Stimulated activated naive CD4-positive, alpha-beta T cell (primary cell): ENCODE measurements at places on chromosomes 1 and 21.

- no peak for DNase-seq
These were observed 51.3 kb downstream of the MAST2 start for GRCh38 chr1:45854724-45855123.

GRCh38 chr21:34593423-34593822 lies 21.5 kb downstream of the RCAN1 start:
- DNase-seq = no peak

- DNase-seq = no peak
These were observed 12.5 kb upstream of the REN start for GRCh38 chr1:204178487-204179281.

DNA sequence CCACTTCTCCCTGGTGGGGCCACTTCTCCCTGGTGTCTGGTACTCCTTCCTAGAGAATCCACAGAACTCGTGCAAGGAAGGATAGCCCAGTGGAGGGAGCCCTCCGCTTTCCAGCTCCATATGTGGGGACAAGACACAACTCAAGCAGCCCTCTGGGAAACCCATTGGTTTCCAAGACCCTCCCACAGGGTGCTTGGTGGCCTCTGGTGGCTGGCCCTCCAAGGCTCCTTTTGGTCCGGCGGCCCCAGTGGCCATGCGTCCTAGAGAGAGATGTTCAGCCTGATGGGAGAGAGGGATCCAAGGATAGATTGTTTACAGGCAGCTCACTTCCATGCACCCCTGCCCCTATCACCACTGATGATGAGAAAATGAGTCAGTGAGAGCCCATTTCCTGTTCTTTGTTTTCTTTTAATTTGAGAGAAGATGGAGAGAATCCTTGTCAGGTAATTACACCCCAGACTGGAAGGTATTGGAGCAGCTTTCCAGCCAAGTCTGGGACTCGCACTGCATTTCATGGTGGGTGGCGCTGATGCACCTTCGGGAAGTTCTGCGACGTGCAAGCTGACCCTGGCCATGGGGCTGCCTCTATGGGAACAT lies 486.2 kb upstream of the VAMP3 start:
- DNase-seq = no peak

DNA sequence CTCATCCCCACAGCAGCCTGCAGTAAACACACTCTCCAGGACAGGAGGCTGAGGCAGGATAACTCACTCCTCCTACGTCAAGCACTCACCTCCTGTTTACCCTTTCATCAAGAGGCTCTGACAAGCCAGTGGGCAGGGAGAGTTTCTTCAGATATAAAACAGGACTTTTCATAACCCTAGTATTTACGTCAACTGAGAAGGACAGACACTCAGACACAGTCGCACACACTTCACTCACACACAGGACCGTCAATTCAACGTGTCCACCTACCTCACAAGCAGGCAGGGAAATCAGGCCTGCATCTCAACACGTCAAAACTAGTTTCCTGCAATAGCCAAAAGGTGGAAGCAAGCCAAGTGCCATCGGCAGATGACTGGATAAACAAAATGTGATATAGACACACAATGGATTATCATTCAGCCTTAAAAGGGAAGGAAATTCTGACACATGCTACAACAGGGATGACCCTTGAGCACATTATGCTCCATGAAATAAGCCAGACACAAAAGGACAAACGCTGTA lies 48.6 kb downstream of the ITPKB start:
- peak; percentile 46 for DNase-seq

DNA sequence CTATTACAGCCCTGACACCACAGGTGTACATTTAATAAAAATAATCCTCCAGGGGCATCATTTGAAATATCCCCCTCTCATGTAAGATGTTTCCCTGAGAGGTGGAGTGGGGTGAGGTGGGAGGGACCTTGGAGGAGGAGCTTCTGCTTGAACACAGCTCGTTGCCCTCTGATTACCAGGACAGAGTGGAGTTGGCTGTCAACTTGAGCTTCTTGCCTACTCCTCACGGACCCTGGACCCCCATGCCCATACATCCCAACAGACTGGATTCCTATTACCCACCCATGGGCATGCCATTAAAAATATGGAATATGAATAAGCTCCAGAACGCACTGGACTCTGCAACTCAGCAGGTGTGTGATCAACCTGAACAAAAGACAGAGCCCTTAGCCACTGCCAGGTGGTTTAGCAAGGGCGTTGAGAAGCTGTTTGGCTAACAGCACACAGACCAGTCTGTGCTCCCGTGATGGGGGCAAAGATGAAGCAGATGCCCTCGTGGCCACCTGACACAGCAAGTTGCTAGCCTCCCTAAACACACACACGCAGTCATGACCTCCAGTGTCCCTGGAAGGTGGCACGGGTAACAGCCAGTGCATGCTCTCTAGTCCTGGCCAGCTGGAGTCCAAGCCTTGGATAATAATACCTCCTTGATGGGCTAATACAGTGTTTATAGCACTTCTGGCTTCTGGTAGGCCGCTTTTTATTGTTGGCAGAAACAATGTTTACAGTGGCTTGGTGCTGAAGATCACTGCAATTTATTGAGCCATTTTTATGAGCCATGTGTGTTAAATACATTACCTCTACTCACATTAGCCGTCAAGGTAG lies 155.0 kb downstream of the TOMM20 start:
- DNase-seq = no peak

DNA sequence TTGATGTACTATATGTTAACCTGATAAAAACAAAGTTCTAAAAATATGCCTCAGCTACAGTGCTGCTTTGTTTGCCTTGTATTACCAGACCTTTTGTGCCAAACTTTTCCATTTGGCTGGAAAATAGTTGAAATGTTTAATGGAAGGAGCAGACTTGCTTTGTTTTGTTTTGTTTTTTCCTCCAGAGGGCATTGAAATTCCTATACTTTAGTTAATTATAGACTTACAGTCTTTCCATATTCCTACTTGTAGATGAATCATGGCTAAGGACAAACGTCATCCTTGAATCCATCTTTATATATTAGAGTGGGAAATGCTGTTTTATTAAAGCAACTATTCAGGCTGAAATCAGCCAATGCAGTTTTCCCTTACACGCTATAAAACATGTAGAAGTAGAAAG lies 6.7 kb downstream of the CAP1 start:
- DNase-seq = no peak

DNA sequence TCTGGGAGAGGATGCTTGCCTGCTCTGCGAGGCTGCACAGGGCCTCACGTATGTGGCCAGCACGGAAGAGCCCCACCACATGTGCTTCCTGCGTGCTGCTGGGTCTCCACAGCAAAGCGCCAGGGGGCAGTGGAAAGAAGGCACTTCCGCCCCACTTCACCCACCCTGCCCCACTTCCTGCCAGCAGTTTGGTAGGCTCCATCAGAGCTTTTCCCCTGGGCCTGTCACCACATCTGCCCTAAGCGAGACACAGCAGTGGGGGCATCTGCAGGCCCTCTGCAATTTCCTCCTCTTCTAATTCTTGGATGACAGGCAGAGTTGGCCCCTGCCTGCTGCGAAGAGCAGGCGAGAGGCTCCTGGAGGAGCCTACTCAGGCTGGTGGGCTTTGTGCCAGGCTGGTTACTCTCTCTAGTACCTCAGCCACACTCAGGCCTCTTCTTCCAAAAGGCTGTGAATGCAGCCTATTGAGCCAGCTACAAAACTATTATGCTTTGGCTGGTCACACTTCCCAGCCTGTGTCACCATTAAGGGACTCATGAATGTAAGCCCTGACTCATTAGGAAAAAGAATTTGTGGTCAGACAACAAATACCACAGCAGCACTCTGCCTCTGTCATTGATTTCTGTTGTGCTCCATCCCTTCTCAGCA lies 25.0 kb downstream of the CD244 start:
- peak; percentile 88 for DNase-seq

- DNase-seq = no peak
These were observed 455.8 kb upstream of the VAMP3 start for GRCh38 chr1:7315316-7315715.

GRCh38 chr1:94754570-94754969 lies 65.6 kb upstream of the SLC44A3 start:
- DNase-seq = no peak

- DNase-seq = no peak
These were observed 29.6 kb downstream of the RAP1A start for GRCh38 chr1:111649227-111649626.

- no peak for DNase-seq
These were observed 6.1 kb downstream of the KIF26B start for GRCh38 chr1:245160741-245161400.

GRCh38 chr21:39218082-39218409 lies 34.8 kb upstream of the PSMG1 start:
- no peak for DNase-seq

DNA sequence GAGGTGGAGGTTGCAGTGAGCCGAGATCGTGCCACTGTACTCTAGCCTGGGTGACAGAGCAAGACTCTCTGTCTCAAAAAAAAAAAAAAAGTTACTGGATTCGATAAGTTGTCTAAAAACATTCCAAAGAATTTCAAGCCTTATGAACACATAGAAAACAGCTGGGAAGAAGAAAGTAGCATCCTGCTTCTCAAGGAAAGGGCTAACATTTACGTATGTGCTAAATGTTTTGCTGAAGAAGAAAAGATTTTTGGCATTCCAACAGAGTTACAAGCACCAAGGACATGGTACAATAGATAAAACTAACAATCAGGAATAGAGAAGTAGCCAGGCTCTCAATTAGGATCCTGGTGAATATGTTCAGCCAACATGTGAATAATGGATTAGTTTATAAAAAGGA lies 69.8 kb downstream of the HFM1 start:
- DNase-seq = no peak

DNA sequence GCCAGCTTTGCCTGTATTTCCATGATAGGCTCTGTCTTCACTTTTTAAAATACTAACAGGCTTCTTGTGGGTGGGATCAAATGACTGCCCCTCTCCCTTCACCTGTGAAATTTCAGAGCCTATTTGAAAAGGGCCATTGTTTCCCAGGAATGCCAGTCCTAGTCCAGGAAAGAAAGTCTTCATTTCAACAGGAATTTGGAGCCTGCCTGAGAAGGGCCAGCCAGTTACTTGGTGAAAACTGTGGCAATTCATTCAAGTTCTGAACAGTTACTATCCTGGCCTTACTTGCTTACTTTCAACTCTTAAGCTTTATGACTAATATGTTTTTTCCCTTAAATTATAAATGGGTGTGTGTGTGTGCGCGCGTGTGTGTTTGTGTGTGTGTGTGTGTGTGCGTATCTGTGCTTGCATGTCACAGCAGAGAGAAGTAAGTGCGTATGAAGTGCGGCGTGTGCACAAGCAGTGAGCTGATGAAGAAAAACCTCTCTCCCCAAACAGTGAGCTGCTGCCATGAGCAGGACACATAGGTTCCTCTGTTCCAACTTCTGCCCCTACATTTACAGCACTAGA lies 67.5 kb upstream of the RNPC3 start:
- no peak for DNase-seq

DNA sequence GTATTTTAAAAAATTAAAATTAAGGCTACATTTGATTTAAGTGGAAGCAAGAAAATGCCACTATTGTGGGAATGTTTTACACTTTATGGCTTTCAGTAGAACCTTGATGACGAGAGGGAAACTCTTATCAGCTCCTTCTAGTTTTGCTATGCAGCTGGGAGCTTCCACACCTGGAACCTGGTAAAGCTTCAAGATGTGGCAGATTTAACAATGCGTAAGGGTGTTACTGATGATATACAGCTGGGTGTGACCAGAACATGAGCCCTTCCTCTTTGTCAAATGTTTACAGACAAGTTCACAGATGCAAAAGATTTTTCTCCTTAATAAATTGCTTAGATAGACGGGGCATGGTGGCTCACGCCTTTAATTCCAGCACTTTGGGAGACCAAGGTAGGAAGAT lies 20.3 kb downstream of the TTC13 start:
- no peak for DNase-seq

DNA sequence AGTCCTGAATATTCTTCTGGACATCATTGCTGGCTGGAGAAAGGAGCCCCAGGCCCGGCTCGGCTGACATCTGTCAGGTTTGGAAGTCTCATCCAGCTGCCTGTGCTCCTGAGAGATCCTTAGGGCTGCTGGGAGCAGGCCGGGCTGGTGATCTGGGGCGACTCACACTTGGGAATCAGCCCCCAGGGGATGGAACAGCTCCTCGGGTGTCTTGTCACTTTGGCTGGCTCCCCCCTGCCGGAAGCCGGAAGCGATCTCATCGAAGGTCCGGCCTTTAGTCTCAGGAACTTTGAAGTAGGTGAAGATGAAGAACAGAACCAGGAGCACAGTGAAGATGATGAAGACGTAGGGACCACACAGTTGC lies 31.8 kb downstream of the SLC2A1 start:
- DNase-seq = no peak

DNA sequence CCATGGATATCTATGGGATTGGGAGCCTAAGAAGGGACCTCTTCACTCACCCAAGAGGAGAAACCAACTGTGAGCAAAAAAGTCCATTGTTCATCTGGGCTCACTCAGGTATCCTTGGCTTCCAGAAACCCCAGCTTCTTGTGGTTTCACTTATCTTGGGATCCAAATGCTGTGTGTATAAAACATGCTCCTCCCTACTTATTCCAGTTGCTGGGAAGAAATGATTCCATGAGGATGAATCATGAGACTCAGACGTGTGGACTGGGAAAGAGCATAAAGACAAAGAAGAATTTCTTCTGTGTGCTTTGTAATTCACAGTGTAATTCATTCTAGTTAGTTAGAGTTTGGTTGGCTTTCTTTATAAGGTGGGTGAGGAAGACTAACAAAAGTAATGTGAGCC lies 283.7 kb downstream of the ZNF648 start:
- no peak for DNase-seq

- DNase-seq = peak; percentile 22
These were observed 490.3 kb downstream of the TTLL7 start for GRCh38 chr1:83508485-83509151.

DNA sequence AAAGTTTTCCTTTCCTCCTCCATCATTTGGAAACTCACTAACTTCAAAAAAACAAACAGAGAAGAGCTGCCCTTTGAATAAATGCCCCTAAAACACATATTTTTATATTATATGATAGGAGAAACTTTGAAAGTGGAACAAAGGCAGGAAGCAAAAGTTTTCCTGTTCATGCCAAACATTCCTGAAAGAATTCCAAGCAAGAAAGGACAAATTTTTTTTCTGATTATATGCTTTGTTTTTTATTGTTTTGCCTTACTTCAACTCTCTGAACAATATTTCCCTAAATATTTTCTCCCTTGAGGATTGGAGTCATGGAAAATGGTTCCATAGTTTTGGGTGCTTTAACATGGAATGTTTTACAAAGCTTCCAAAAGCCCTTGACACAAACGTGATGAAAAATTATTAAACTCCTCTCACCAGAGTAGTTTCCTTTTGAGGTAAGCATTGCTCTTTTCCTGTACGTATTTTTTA lies 638.5 kb upstream of the CAMK1G start:
- DNase-seq = no peak

GRCh38 chr1:8483586-8483985 lies 165.7 kb downstream of the SLC45A1 start:
- DNase-seq = no peak

- no peak for DNase-seq
These were observed 6.2 kb downstream of the TGFBR3 start for GRCh38 chr1:91879733-91880132.

DNA sequence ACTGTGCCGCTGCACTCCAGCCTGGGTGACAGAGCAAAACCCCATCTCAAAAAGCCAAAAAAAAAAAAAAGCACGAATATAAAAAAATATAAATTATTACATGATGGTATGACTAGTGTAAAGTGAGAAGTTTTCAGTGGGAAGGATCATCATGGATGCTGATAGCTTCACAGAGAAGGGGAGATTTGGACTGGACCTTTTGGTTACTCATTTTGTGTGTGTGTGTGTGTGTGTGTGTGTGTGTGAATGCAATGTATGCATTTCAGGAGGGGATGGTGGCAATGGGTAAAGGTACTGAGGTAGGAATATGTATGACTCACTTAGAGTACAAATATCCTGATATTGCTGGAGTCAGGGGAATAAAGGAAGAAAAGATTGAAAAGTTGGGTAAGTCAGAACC lies 22.7 kb upstream of the SDE2 start:
- DNase-seq = no peak

- DNase-seq = no peak
These were observed 552 bp downstream of the GPATCH4 start for GRCh38 chr1:156600733-156601121.
